Posterior vena cava (tissue), 2 donors: ENCODE measurements at places on chromosomes 11 and 22. TPM values are rescaled to one million over a fixed set of nuclear protein-coding genes. Genes with fewer than 3 reads are reported as not detected.

ACTN3 gene
- 0.51 TPM for total RNA-seq

PRR33 gene
- total RNA-seq = 0.14 TPM

RFPL1 gene
- total RNA-seq = not detected

KCNK7 gene
- total RNA-seq = 0.65 TPM

CRYBB2 gene
- total RNA-seq = not detected

EMID1 gene
- total RNA-seq = 2.4 TPM

BMAL1 gene
- total RNA-seq = 17.6 TPM

GRIA4 gene
- total RNA-seq = 0.10 TPM
